ENCODE measurements at places on chromosomes 6 and 20.
A peak's percentile ranks its signal among the peaks of the same experiment; 100 is the strongest.

DNA sequence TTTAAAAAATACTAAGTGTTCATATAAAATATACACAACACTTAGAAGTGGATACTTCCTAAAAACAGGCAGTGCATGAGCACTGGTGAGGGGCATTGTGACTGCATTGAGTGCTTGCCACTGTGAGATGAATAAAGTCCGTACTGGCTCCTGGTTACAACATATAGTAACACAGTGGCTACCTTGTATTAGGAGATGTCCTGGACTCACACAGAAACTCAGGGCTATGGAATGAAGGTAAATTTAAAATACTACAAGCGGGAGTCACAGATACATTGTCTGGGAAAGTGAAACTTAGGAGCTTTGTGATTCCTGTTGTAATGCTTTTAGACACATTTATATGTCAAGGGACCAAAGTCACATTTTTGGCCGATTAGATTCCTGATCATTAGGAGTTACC lies 36.5 kb upstream of the HLA-G start:
- DNase-seq: peak; percentile 20

GRCh38 chr20:43376831-43377230 lies 80.9 kb upstream of the SRSF6 start:
- no peak for DNase-seq

DNA sequence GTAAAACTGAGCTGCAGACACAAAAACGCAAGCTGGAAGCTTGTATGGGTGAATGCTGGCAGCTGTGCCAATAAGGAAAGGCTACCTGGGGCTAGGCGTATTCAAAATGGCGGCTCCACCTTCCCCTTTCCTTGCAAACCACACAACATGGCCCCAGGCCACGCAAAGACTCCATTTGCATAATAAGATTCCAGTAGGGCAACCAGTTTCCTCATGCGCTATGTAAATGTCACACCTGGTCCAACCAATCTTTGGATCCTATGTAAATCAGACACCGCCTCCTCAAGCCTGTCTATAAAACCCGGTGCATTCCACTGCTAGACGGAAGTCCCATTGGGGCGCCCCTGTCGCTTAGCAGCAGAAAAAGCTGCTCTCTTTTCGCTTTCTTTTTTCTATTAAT lies 505.9 kb upstream of the BTBD3 start:
- DNase-seq: no peak

GRCh38 chr6:96059586-96059985 lies 43.8 kb downstream of the FUT9 start:
- DNase-seq: no peak

GRCh38 chr20:41617059-41617901 lies 897 bp downstream of the CHD6 start:
- DNase-seq: no peak

GRCh38 chr6:25224242-25224641 lies 54.9 kb upstream of the CARMIL1 start:
- no peak for DNase-seq

DNA sequence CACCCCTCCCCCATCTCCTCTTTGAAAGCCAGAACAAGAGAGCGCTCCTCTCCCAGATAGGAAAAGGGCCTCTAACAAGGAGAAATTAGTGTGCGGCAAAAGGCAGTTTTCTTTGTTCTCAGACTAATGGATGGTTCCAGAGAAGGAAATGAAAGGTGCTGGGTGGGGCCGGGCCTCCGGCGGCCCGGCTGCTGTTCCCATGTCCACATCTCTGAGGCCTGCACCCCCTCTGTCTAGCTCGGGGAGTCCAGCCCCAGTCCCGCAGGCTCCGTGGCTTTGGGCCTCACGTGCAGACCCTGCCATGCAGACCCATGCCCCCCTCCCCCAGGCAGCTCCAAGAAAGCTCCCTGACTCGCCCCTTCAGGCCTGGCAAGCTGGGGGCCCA lies 35.8 kb upstream of the MRGBP start:
- DNase-seq: no peak

DNA sequence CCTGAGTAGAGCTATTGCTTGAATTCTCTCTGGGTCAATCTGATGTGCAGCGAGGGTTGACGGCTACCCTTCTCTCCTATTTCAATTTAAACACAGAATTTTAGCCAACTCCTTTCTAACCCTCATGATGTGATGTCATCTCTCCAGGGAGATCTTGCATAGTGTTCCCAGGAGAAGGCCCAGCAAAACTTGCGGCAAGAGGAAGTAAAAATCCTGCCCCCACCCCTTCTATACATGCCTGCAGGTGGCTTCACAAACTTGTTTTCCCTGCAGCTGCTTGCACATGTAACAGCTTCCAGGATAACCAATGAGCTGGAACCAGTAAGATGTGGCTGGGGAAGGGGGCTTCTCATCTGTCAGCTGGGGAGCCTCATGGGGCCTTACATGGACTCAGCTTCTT lies 169.3 kb upstream of the CDH4 start:
- no peak for DNase-seq

DNA sequence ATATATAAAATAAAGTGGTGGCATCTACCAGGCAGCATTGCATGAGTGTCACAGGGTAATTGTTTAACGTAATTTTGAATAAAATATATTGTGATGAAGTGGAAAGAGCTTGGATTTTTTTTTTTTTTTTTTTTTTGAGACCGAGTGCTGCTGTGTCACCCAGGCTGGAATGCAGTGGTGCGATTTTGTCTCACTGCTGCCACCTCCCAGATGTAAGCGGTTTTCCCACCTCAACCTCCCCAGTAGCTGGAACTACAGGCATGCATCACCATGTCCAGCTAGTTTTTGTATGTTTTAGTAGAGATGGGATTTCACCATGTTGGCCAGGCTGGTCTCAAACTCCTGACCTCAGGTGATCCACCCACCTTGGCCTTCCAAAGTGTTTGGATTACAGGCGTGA lies 81.1 kb upstream of the SMIM8 start:
- DNase-seq: no peak

GRCh38 chr6:20724443-20725190 lies 190.4 kb downstream of the CDKAL1 start:
- DNase-seq: no peak

DNA sequence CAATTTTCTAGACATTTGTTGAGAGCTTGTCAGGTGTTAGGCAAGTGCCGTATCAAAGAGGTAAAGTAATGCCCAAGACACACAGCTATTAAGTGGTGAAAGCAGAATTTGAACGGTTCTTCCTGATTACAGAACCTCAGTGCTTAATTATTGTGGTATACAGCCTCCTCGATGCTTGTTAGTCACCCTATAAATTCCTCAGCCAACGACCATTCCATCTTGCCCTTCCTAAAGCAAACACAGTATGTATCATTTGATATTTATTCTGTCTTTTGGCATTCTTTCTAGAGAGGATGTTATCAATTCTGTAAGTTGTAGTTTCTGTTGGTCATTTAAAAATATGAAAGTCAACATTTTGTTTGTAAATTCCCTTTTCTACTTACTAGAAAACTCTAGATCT lies 297.8 kb upstream of the BMP2 start:
- DNase-seq: no peak

DNA sequence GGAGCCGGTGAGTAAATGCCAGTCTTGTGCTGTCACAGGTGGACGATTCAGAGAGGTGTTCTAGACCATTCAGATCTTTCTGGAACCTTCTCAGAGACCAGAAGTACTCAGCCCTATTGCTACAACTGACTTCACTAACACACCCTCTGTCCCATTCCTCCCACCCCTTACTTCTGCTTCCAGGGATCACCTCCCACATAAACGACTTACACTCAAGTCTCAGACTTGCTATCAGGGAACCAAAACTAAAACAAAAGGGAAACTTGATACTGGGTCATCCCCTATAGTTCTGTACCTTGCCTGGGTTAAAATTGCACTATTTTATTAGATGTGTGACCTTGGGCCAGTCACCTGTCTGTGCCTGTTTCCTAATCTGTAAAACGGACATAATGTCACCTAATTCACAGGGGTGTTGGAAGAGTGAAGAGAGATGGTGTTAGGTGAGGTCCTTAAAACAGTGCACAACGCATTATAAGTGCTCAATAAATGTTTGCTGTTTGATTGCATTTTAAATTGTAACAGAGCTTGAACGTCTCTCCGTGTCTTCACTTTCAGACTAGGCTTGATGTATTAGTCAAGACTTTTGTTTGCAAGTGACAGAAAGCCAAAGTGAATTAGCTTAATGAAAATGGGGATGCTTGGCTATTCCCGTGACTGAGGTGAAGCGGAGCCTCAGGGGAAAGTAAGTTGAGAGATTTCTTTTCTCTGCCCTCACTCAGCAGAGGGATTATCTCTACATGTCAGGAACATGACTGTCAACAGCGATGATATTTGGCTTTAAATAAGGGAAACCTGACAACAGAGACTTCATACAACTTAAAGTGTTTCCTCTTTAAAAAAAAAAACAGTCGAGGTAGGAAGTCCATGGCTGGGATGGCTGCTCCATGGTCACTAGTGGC lies 3.0 kb upstream of the SRXN1 start:
- no peak for DNase-seq
